Upper lobe of right lung (tissue), 1 donor: ENCODE measurements at places on chromosomes 13 and 19. TPM values are rescaled to one million over a fixed set of nuclear protein-coding genes. Genes with fewer than 3 reads are reported as not detected.

NLRP7 gene
- not detected for total RNA-seq

OXGR1 gene
- 0.55 TPM for total RNA-seq

MAP4K1 gene
- total RNA-seq, result 12.1 TPM

CNFN gene
- 0.87 TPM for total RNA-seq

SOX21 gene
- total RNA-seq, result 0.26 TPM

LRRC25 gene
- total RNA-seq, result 22.7 TPM

ZNF587 gene
- total RNA-seq, result 27.3 TPM

APLP1 gene
- 7.0 TPM for total RNA-seq

TEX29 gene
- total RNA-seq, result 0.81 TPM

GRCh38 chr13:36837354-36838092 is 18.5 kb downstream of the RFXAP start:
- DNase-seq, result no peak
- H3K4me1 ChIP-seq, result no peaks in the 10 kb centered on the region
- H3K27me3 ChIP-seq, result no peaks in the 10 kb centered on the region
- no peak overlapping the region for H3K4me3 ChIP-seq
- H3K36me3 ChIP-seq, result no peaks in the 10 kb centered on the region

- no peaks in the 10 kb centered on the region for H3K4me1 ChIP-seq
- H3K27ac ChIP-seq, result no peak overlapping the region
- no peak overlapping the region for H3K4me3 ChIP-seq
- no peaks in the 10 kb centered on the region for H3K36me3 ChIP-seq
- DNase-seq, result peak; percentile 8
These were observed 89.3 kb upstream of the UQCRFS1 start for GRCh38 chr19:29302002-29302928.

DNA sequence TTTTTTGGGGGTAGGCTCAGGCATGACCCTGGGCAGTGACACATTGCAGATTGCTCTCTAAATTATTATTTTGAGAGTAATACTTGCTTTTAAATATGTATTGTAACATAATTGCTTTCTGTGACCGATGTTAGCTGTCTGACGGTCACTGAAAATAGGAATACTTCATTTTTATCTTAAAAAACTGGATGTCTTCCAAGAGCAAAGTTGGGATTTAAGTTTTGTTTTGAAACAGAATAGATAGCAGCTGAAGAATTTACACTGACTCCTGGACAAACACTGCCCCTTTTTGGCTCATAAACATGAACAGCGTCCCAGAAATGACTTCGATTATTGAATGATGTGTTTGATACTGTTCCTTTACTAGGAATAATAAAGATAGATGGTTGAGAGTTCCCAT is 535.9 kb downstream of the GPC5 start:
- DNase-seq, result no peak
- H3K27me3 ChIP-seq, result no peaks in the 10 kb centered on the region
- no peak overlapping the region for H3K27ac ChIP-seq
- no peaks in the 10 kb centered on the region for H3K36me3 ChIP-seq
- H3K4me1 ChIP-seq, result no peaks in the 10 kb centered on the region

- H3K4me3 ChIP-seq, result no peak overlapping the region
- no peak overlapping the region for H3K27ac ChIP-seq
- no peaks in the 10 kb centered on the region for H3K27me3 ChIP-seq
- no peaks in the 10 kb centered on the region for H3K4me1 ChIP-seq
These were observed 537.6 kb downstream of the EFNB2 start for GRCh38 chr13:105997581-105998550.

DNA sequence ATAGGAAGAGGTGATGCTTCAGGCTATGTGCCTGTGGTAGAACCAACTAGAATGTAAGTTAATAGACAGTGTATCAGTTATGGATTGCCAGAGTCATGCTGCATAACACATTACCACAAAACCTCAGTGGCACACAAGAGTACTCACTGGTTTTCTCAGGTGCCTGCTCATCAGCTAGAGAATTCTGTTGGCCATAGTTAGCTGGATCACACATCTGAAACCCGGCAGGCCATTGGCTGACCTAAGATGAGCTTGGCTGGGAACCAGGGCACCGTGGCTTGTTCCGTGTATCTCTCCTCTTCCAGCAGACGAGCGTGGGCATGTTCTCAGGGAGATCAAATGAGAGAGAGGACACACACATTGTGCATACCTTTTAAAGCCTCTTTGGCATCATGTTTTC is 76.7 kb downstream of the TEX26 start:
- no peaks in the 10 kb centered on the region for H3K4me1 ChIP-seq
- DNase-seq, result no peak
- H3K4me3 ChIP-seq, result no peak overlapping the region
- no peak overlapping the region for H3K27ac ChIP-seq
- H3K36me3 ChIP-seq, result no peaks in the 10 kb centered on the region

DNA sequence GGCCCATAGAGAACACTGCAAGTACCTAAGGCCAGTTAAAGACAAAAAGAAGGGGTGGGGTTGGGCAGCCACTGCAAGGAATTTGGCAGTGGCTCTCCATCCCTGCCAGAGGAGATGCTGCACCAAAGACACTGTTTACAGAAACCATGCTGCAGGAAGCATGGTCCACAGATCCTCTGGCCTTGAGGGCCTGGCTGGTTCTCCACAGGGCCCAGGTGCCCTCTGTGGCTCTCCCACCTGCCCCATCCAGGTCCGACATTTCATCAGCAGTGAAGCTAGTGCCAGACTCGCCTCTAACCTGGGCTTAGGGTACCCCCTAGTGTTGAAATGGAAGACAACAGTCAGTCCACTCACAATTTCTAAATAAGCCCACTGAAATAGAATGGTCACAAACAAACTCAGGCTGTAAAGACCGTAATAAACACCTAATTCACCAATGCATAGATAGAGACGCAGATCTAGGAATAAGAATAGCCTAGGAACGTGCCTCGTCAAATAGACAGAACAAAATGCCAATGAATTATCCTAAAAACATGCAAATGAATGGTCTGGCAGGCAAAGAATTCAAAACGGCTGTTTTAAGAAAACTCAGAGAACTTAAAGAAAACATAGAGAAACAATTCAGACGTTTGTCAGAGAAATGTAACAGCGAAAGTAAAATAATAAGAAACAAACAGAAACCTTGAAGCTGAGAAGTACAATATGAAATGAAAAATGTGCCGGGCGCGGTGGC is 23.3 kb downstream of the LYPD4 start:
- H3K4me3 ChIP-seq, result no peak overlapping the region
- H3K27ac ChIP-seq, result no peak overlapping the region
- H3K4me1 ChIP-seq, result no peaks in the 10 kb centered on the region
- H3K36me3 ChIP-seq, result no peaks in the 10 kb centered on the region

DNA sequence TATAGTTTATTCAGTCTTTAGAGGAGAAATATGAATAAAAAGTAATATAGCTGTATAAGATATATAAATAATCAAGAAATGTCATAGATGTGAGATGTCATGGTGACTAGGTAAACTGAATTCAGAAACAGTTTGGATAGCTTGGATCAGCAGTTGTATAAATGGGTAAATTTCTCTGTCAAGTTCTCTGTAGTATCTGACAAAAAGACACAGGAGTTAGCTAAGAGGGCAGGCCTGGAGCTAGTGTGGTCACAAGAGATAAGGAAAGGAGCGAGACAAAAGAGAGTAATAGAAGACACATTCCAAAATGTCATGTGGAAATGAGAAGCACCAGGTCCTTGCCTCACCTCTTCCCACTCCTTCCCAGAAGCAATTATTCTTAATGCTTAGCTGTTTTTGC is 349.0 kb downstream of the LMO7 start:
- H3K4me1 ChIP-seq, result no peaks in the 10 kb centered on the region
- H3K27ac ChIP-seq, result no peak overlapping the region
- no peak for DNase-seq
- no peaks in the 10 kb centered on the region for H3K27me3 ChIP-seq
- H3K4me3 ChIP-seq, result no peak overlapping the region
- H3K36me3 ChIP-seq, result no peaks in the 10 kb centered on the region

DNA sequence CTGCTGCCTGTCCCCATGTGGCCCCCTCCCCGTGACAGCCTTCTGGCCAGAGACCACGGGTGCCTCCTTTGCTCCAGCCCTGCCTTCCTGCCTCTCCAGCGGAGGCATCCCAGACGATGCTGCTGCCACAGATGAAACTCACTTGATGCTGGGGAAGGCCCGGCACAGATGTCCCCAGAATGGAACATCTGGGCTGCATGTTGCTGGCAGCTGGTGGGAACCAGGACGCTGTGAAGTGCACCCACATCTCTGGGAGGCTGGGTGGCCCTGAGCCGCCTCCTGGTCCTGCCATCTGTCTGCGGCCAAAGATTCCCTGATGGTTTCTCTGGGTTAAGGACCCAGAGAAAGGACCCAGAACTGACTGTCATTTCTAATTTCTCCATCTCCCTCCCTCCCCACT is 51.9 kb upstream of the PTPRS start:
- no peak for DNase-seq
- H3K4me1 ChIP-seq, result no peaks in the 10 kb centered on the region
- no peak overlapping the region for H3K27ac ChIP-seq
- H3K27me3 ChIP-seq, result peaks cover 41% of the 10 kb centered on the region
- no peaks in the 10 kb centered on the region for H3K36me3 ChIP-seq
- H3K4me3 ChIP-seq, result no peak overlapping the region

- no peaks in the 10 kb centered on the region for H3K4me1 ChIP-seq
- no peak overlapping the region for H3K4me3 ChIP-seq
- no peaks in the 10 kb centered on the region for H3K36me3 ChIP-seq
- no peaks in the 10 kb centered on the region for H3K27me3 ChIP-seq
- H3K27ac ChIP-seq, result no peak overlapping the region
- no peak for DNase-seq
These were observed 18.3 kb downstream of the NWD1 start for GRCh38 chr19:16737911-16738310.

DNA sequence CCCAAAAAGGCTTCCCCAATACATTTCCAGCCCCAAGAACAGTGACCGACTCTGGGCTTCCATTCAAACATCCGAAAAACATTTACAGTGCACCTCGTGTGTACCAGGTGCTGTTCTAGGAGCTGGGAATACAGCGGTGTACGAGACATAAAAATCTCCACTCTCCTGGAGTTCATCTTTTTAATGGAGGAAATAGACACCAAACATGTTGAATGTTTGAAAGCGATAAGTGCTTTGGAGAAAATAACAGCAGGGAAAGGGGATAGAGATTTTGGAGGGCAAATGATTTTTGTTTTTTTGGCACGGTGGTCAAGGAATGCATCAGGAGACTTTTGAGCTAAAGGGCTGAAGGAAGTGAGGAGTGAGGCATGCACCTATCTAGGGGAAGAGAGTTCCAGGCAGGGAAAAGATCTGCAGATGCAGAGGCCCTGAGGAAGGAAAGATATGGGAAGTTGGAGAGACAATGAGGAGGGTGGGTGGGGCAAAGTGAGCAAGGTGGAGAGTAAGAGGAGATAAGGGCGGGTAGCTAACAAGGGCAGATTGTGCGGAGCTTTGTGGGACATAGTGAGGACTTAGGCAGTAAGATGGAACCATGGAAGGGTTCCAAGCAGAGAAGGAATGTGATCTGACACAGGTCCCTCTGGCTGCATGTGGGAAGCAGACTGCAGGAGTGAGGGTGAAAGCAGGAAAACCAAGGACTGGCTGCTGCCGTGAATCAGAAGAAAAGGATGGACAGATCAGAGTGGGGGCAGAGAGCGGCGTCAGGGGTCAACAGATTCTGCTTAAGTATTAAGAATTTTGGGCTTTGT is 703 bp upstream of the FBL start:
- H3K4me1 ChIP-seq, result peaks cover 32% of the 10 kb centered on the region
- H3K27ac ChIP-seq, result peak overlapping the region; percentile 93
- no peak for DNase-seq

DNA sequence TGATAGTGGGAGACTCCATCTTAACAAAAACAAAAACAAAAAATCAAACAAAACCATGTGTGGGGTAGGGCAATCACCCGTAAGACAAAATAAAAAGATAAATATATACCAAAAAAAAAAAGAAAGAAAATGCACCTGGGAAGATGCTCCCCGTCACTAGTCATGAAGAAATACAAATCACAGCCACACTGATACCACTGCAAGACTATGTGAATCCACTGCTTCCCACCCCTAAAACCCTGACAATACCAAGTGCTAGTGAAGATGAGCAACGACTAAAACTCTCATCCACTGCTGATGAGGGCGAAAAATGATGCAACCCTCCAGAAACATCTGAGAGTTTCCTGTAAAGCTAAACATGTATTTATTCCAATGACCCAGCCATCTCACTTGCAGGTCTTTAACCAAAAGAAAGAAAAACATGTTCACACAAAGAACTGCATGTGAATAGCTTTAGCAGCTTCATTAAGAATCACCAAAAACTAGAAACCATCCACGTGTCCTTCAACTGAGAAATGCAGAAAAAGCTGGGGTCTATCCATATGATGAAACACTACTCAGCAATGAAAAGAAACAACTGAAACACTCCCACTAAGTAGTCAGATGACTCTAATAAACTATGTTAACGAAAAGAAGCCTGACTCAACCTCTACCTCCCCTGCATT is 31.7 kb downstream of the BRD4 start:
- H3K4me1 ChIP-seq, result peaks cover 97% of the 10 kb centered on the region
- no peak overlapping the region for H3K27ac ChIP-seq
- no peak overlapping the region for H3K4me3 ChIP-seq
- H3K27me3 ChIP-seq, result no peaks in the 10 kb centered on the region
